ENCODE measurements at places on chromosomes 16 and 17.

GRCh38 chr17:44561237-44561623, 3.9 kb downstream of the FZD2 start:
- no peak for DNase-seq

- DNase-seq: no peak
These were observed 9.3 kb downstream of the ZNF629 start for GRCh38 chr16:30777591-30778297.

DNA sequence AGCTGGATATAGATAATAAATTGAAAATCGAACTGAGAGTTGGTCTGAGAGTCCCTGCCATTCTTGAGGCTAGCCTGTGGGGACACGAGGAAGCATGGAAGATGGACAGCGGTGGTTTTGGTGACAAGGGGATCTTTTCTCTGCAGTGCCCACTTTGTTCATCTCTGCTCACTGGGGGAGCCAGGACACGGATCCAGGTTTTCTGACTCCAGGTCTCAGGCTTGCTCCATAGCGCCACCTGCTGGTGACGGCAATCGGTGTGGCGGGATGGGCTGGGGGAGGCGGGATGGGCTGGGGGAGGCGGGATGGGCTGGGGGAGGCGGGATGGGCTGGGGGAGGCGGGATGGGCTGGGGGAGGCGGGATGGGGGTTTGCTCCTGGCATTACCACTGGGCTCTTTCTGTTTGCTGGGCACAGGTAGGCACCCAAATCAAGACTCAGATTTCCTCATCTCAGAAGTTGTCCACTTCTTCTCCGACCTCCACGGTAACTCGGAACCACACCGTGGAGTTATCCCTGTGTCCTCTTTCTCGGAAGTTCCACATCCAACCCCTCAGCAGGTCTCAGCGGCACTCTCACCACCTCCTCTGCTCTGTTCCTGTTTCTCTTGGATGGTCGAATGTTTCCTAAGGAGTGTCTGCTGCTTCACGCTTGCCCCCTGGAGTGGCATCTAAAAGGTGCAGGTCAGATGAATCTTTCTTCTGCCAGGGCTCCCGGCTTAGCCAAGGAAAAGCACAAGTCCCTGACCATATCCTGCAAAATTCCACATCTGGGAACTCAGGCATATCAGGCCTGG, 142.4 kb downstream of the CYLD start:
- DNase-seq: no peak

GRCh38 chr17:12348476-12348875, 317.2 kb upstream of the MYOCD start:
- DNase-seq: no peak

DNA sequence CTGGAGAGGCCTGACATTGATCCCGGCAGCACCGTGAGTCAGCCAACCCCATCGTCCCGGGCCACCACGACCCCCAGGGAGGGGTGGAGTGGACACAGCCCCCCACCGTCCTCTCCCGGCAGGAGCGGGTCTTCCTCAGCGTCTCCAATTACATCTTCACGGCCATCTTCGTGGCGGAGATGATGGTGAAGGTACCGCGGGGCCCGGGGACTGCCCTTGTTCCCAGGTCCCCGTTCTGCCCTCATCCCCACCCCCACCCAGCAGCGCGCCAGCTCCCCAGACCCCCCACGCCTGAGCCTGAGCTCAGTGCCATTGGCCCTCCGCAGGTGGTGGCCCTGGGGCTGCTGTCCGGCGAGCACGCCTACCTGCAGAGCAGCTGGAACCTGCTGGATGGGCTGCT, 14.6 kb downstream of the TPSG1 start:
- no peak for DNase-seq

- no peak for DNase-seq
These were observed 29.0 kb upstream of the SSTR2 start for GRCh38 chr17:73135766-73136165.

DNA sequence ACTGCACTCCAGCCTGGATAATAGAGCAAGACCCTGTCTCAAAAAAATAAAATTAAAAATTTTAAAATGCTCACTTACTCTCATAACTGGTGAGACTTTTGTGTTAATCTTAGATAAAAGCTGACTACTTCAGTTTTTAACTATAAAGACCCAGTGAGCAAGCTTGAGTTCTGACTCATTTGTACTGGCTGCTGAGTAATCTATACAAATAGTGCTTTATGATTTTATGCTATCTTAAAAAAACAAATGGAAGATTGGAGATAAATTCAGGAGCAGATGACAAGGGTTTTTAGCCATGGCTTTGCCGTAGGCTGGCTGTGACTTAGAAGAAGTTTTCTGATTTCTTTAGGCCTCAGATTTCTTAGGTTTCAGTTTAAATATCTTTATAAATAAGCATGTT, 30.5 kb downstream of the SNTB2 start:
- DNase-seq: no peak

GRCh38 chr17:14052886-14053615, 16.3 kb upstream of the COX10 start:
- DNase-seq: no peak

DNA sequence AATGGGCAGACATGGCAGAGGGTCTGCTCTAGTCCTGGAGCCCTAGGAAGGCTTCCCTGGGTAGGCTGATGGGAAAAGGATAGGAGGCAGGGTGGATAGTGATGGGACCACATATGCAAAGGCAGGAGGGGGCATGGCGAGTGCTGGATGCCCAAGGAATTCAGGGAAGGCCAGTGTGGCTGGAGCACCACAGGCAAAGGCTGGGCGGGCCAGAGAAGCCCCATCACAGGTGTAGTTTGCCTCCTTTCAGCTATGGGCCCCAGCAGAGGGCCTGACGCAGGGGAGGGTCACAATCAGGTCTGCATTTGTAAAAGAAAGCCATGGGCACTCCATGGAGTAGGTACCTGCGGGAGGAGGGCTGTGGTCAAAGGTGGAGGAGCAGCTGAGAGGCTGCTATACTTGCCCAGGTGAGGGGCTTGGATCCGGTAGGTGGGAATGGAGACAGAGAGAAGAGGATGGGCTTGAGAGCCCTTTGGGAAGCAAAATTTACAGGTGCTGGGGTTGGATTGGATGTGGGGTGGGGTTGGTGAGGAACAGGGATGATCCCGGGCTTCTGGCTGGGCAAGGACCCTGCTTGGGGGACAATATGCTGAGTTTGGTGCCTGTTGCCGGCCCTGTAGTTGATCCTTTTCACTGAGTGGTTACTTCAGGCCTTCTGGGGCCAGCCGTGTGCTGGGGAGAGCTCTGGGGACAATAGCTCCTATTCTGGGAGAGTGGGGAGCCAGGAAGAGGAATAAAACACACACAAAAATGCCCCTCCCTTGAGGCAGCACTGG, 6.5 kb upstream of the COL1A1 start:
- no peak for DNase-seq

GRCh38 chr17:78599419-78599818, 22.2 kb upstream of the DNAH17 start:
- no peak for DNase-seq

DNA sequence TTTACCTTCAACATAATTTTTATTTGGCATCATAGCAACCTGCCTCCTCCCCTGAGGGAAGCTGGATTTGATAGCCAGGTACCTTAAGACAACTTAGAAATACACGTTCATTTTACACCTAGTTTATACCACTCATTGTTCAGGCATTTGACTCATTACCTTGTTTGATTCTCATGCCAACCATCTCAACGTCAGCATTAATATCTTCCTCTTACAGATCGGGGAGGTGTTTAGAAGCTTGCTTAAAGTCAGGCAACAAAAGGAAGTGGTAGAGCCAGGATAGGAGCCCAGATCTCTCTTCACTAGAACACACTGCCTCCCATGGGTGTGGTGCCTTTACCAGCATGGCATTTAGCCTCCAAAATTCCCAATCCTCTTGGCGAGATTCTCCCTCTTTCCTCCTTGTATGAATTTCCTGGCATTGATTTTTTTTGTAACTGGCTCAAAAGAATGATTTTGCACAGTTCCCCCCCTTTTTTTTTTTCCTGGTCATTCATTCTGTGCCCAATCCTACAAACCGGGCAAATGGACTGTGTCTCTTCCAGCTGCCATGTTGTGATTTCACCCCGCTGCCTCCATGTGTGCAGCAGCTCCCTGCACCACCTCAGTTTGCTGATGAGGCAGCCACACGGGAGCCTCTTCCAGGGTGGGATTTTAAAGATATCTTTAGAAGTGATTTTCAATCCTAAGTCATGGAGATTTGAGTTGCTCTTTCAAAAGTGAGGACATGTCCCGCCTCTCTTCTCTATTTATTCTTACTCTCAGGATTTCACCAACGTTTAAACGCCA, 383.6 kb downstream of the UTP18 start:
- DNase-seq: no peak

DNA sequence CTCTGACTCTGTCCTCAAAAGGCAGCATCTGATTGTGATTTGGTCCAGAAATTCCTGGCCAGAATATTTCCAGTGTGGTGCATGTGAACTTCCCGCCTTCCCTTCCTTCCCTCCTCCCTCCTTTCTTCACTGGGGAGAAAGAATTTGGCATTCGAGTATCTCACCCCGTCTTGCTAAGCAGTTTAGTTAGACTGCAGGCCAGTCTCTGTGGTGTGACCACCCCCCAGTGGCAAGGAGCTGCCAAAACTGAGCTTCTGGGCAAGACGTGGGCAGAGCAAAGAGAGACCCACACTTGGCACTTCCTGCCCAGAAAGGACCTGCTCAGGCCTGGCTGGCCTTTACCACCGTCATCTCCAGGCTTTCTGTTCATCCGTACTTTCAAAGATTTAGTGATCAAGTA, 36.4 kb downstream of the SNX20 start:
- no peak for DNase-seq

DNA sequence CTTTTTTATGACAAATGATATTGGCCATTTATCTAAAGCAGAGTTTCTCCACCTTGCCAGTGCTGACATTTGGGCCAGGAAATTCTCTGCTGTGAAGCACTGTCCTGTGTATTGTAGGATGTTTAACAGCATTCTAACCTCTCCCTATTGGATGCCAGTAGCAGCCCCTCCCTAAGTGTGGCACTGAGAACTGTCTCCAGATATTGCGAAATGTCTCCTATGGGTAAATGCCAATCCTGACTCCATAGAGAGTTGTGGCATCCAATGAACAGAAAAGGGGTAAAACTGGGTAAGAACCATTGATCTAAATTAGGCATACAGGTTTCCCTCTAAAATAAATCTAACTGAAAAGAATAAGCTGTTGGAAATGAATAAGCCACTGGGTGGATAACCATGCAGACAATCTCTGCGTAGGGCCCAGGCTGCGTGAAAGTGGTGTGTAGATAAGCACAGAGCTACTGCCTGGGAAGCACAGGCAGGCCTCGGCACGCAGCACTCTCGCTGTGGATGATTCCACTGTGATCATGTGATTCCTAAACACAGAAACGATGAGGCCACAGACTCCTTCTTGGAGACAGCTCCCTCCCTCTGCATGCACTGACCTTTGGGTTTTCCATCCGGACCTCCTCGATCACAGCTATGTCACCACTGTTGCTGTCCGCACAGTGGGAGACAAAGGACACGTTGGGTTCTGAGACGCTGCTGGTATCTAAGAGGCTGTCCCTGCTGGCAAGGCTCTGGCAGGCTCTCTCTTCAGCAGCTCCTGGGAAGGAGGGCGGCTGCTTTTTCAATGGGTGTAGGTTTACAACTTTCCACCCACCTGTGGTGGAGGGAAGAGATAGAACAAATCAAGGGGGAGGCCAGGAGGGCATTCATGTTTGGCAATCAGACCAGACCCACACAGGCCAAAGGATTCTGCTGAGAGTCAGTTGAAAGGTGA, 44.1 kb downstream of the GTF3C1 start:
- DNase-seq: no peak

DNA sequence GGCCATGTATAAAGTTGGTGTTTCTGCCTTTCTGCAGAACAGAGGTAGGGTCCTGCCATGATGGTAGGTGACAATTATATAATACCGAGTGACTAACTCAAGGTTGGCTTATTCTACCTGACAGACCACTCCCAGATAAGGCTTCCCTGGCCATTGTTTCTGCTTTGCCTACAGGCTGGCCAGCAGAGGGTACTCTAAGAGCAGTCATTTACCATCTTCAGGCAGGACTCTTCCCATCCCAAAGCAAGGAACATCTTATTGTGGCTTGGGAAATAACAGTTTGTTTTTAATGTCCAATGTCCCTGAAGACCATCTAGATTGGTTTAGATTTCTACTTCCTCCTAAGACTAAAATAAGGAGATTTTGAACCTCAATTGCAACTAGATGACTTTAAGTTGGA, 74.1 kb downstream of the SNX11 start:
- no peak for DNase-seq

DNA sequence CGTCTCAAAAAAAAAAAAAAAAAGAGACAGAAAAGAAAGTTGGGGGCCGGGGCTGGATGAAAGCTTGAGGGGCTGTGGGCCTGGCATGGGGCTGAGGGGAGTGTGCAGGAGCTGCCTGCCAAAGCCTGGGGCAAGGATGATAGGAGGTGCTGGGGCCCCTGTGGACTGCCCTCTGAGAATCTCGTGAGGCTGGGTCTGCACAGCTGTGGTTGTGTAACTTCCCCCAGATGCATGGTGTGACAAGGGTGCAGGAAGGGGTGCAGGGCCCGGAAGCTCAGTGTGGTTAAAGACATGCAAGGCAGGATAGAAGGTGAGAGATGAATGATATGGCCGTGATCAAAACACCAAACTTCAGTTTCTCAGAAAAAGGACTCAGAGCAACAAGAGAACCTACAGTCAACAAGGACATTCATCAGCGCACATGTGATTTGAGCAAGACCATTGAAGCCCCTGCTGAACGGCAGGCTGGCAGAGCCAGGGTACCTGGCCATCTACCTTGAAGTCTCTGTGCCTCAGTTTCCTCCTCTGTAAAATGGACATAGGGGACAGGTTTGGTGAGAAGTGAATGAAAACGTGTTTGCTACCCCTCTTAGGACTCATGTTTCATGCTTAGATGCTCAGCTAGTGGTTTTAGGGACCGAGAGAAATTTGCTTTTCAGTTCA, 9.6 kb downstream of the IL32 start:
- DNase-seq: peak; percentile 60

DNA sequence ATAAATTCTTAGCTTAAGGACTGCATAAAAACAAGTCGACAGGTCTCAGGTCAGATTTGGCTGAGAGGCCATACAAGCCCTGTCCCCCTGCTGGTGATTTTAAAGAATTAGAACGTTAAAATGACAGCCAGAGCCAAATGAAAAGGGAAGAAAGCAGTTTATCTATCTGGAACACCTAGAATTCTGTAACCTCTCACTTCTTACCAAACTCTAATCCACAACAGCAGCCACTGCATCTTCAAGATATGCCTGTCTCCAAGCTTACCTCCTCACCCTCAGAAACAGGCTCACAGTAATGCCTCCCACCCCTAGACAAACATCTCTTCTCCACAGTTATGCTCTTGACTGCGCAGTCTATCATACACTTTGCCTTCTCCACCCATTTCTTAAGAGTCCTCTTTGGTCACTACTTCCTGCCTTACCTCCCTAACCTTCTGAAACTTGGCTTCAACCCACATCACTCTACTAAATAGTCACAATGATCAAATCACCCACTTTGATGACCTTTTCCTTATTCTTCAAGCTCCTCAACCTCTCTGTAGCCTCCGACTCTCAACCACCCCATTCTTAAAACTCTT, 14.2 kb downstream of the ANKFY1 start:
- no peak for DNase-seq

DNA sequence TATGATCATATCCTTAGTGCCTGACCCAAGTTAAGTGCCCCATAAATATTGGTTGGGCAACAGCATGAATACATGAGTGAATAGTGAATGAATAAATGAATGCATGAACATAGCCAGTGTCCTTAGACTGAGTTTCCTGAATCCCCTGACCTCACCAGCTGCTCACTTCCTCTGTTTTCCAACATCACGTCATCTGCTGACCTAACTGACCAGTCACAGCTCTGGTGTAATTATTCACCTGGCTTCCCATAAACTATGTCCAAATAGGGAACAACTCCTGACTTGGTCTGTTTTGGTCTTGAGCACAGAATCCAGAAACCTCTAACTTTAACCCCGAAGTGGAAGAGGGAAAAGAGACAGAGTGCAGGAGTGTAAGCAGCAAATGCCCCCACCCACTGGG, 83.4 kb downstream of the ASIC2 start:
- no peak for DNase-seq
